ENCODE measurements at places on chromosomes 6 and 20.

DNA sequence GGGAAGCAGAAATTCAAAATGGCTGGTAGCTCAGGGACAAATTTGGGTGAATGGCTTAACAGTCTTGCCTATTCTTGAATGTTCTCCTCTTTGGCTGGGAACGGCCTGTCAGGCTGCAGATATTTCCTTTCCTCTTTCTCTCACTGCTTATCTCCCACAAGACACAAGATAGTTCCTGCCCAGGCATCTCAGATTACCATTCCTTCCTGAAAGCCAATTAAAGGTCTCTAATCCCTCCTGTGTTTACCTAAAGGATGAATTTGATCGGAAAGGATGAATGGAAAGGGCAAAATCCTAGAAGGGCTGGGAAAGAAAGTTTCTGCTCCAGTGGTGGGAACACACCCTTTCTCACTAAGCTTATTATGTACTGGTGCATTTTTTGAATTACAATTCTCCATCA is 95.9 kb upstream of the JAG1 start:
- DNase-seq: no peak

DNA sequence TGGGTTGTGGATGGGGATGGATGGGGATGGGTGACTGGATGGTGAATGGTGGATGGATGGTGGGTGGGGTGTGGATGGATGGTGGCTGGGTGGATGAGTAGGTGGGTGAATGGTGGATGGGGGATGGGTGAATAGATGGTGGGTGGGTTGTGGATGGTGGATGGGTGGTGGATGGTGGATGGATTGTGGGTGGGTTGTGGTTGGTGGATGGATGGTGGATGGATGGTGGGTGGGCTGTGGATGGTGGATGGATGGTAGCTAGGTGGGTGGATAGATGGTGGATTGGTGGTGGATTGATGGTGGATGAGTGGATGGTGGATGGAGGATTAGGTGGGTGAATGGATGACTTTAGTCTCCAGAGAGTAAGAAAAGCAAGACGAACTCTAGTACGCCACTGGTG is 57.6 kb downstream of the YTHDF1 start:
- no peak for DNase-seq

GRCh38 chr20:7695635-7696034 is 244.6 kb downstream of the HAO1 start:
- DNase-seq: no peak

DNA sequence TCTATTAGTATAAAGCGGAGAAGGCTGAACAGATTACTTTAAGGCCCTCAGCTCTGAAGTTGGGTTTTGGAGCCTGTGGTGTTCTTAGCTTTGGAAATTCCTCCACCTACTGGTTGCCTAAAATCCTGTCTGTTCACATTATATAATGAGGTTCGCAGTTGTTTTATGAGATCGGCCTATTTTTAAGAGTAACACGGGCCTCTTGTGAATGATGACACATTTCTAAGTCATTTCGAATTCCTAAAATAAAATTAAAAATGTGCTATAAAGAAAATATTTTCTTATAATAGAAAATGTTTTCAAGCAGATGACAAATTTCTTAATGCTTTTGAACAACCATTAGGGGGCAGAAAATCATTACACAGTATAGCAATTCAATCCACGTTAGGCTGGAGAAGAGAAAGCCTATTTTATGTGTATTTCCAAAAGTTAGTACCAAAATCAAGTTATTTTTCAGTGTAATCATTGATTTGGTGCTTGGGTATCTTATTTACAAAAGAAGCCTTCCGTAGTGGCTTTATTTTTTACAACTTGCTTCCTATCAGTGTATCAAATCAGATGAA is 15.8 kb upstream of the FAM8A1 start:
- peak; percentile 30 for DNase-seq
